ENCODE measurements at places on chromosomes 16 and 17. TPM values are rescaled to one million over a fixed set of nuclear protein-coding genes. Genes with fewer than 3 reads are reported as not detected.

The TLCD3B gene
- not detected for total RNA-seq

The CCL5 gene
- 15.6 TPM for total RNA-seq

The FBXL20 gene
- 23.4 TPM for total RNA-seq

The C16orf92 gene
- not detected for total RNA-seq

The TBC1D3H gene
- total RNA-seq, result not detected

The FADS6 gene
- not detected for total RNA-seq

The PTX4 gene
- not detected for total RNA-seq

The CACNG4 gene
- not detected for total RNA-seq

The CCDC144A gene
- total RNA-seq, result 9.9 TPM

The HOXB7 gene
- total RNA-seq, result not detected

The RCVRN gene
- total RNA-seq, result not detected

The GP1BA gene
- total RNA-seq, result 1.6 TPM

The CBX8 gene
- total RNA-seq, result 3.6 TPM

The TNFRSF13B gene
- not detected for total RNA-seq

The PLD6 gene
- 13.2 TPM for total RNA-seq

The CNGB1 gene
- not detected for total RNA-seq

The FSCN2 gene
- total RNA-seq, result 0.72 TPM

Data from T-helper 17 cell (primary cell).